Stimulated activated CD4-positive, alpha-beta T cell treated with anti-CD3 and anti-CD28 coated beads, Interleukin-4, amount 100 ng/mL, for 1 hour (primary cell): ENCODE measurements at places on chromosomes 6 and 20.

DNA sequence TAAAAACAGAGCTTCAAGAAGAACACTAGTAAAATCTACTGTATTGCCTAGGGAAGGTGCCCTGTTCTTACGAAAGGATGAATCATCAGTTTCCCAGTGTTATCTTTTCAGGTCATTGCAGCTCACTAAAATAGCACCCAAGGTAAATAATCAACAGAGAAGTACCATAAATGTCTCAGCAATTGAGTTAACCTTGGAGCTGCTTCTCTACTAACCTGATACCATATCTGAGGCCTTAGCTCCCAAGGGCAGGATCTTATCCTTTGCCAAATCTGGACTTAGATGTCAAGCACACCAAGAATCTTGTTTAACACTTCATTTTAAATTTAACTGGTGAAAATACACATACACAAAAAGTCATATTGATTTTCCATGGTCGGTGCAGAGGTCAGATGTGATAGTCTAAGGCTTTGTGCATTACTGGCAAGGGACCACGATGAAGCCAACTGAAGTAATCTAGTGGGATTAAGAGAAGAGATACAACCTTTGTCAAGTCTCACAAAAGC is 81.5 kb downstream of the EDN1 start:
- DNase-seq: no peak

DNA sequence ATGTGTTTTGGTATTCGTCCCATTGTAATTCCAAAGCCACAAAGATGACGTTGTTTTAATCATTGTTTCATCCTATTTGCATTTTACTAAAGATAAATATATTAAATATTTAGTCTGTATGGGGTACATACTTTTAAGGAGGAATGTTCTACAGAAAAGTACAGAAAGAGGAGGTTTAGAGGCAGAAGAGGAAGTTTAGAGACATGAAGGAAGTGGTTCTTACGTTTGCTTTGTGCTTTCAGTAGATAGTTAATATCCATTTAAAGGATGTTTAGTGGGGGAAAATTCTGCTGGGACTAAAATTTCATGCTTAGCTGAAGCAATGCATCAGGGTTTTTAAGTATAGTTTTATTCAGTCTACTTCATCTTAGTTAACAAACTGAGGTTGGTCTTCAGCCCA is 116.6 kb downstream of the CRYBG1 start:
- no peak for DNase-seq

DNA sequence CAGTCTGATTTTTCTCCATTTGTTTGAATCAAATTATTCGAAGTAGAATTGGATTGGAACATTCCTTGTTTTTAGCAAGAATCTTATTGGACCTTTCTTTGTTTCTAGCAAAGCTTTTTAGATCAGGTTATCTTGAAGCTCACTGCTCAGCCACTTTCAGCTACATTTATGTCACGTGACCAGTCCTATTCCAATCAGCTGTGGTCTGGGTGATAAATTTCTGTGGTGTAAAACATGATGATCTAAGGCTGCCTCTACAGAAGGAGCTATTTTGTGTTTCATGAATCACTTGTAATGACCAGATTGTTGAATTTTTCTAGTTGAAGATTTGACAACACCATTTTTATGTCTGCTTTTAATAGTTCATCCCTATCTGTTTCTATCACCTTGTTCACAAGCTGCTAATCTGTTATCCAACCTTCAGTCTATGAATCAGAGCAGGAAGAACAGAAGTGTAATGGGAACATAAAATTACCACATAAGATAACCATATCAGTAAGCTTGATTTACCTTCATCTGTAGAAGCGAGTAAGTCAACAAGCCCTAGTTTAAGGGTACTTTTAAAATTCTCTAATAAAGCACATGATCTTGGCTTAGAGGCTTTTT is 101.0 kb upstream of the MAP3K7 start:
- no peak for DNase-seq

- DNase-seq: no peak
Observed at GRCh38 chr6:135008941-135009290, 45.7 kb downstream of the HBS1L start.

DNA sequence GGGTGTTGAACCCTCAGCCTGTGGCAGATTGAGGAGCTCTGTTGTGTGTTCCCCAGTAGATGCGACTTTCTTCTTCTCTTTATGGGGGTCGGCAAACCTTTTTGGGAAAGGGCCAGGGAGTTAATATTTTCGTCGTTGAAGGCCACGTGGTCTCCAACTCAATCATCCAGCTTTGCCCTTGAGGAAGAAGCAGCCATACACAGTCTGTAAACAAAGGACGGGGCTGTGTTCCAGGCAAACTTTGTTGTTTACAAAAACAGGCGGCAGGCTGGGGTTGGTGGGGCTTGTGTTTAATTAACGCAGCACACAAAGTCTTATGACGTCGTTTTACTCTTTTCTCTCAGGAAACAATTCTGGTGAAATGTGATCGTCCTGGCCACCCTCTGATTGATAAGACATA is 20.2 kb downstream of the KIF25 start:
- DNase-seq: no peak

DNA sequence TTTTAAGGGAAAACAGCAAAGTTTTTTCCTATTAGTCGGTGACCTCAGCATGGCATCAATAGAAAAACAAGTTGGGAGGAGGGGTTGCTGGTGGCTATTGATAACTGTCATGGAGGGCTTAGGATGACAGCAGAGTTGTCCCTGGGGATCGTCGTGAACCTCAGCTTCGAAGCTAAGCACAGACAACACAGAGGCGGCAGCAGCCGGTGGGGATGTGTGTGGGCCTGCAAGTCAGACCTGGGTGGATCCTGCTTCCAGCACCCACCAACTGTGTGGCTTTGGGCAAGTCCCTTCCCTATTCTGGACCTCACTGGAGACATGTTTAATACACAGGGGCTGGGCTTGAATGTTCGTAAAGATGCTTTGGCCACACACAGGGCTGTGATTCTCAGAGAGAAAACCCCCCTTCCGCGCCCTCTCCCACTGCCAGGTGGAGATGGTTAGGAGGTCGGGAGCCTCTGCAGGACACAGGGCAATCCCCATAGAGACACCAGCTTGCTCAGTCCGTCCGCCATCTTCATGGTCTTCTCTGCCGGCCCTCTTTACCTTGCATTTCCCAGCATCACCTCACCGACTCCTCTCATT is 83.1 kb upstream of the TOX2 start:
- DNase-seq: no peak

DNA sequence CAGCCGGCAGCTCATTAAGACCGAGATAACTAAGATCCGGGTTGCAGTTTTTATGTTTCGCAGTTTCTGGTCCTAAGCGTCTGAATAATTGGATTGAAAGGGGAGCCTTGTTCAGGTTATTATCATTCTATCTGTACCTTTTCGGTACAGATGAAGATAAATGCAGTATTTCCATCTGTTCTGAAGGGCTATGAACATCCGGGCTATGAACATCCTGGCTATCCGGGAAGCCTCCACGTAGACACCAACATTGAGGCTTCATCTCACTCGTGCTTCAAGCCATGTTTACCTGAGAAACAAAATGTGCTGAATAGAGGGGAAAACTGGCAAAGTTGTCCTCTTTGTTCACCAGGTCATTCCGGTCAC is 399 bp upstream of the REPS1 start:
- no peak for DNase-seq

- peak; percentile 30 for DNase-seq
Observed at GRCh38 chr6:108914235-108915022, 66.2 kb downstream of the ARMC2 start.

GRCh38 chr6:1972962-1973361 is 272.4 kb downstream of the GMDS start:
- no peak for DNase-seq

DNA sequence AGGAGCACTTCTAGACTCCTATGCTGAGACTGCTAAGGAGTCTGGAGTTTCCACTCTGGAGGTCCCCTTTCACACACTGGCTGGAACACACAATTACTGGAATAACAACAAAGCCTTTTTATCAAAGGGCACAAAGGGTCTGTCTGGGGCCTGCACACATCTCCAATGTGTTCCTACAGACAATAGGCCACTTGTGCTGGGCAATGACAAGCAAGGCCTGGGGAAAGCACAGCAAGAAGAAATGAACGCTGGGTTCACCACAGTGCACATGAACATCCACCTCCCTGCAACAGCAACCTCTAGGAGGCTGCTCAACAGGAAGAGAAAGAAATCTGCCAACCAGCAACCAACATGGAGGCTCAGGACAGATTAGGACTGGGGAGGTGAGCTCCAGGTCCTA is 43.9 kb downstream of the TRPC4AP start:
- DNase-seq: no peak

- peak; percentile 65 for DNase-seq
Observed at GRCh38 chr6:44002593-44003344, 124.5 kb downstream of the MRPL14 start.

DNA sequence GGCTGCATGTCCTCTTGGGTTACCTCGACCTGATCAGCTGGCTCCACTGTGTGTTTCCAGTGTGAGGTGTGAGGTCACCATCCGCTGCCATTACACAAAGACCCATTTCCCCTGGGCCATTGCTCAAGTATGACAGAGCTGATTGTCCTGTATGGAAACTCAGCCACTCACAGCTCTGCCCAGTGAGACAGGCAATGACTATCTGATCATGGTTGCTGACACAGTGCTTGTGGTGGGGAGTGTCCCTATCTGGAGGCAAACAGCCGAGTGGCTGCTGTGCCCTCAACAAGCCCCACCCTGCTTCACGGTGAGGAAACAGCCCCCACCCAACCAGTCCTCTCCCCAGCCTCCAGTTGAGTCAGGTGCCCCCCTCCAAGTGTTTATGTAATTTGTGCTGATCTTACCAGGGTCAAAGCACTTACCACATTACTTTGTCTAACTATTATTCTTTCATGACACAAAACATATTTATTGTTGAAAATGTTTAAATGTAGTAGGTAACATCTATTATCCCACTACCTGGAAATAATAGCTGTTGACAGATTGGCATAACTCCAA is 11.7 kb upstream of the MAPK13 start:
- DNase-seq: peak; percentile 45

- DNase-seq: no peak
Observed at GRCh38 chr6:114762145-114762544, 419.3 kb upstream of the HS3ST5 start.

- DNase-seq: no peak
Observed at GRCh38 chr6:115902436-115902835, 158.3 kb downstream of the FRK start.

DNA sequence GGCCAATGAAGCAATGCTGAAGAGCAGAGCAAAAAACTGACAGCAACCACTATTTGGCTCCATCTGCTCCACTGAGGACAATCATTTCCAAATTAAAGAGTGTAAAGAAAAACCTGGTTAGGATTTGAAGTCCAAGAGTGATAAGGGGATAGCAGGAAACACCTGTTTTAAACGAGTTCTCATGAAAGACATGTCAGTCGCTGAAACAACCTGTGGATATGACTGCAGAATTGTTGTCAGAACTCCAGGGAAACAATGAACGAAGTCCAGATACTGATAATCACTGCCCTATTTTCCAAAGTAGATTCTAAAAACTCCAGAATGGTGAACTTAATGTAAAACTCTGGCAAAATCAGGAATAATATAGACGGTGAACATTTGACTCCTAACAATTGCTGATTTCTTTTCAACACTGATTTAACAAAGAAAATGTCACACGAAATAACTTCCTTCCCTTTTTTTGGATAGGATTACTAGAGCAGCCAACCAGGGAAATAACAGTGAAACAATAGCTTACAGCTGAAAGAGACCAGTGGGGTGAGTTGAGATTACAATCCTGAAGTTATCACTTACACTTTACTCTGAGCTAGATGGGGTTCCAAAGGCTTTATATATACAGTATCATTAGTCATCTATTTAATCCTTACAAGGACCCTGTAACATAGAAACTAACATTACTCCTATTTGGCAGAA is 83.7 kb downstream of the ELOVL5 start:
- DNase-seq: no peak

DNA sequence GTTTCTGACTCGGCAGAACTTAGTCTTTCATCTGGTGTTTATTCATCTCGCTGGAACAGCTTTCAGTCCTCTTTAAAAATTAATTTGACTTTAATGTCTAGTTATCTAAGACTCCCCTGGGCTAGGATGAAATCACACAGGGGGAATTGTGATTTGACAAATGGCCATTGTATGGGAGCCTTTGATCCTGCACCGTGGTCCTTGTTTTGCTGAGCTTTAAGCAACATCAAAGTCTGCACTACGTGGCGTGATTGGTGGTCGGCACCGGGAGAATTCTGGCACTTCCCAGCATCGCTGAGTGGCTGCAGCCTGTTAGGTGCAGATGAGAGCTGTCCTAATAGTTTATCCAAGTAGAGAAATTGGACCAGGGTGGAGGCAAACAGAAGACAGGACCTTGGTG is 146.9 kb downstream of the TBC1D7 start:
- DNase-seq: no peak

DNA sequence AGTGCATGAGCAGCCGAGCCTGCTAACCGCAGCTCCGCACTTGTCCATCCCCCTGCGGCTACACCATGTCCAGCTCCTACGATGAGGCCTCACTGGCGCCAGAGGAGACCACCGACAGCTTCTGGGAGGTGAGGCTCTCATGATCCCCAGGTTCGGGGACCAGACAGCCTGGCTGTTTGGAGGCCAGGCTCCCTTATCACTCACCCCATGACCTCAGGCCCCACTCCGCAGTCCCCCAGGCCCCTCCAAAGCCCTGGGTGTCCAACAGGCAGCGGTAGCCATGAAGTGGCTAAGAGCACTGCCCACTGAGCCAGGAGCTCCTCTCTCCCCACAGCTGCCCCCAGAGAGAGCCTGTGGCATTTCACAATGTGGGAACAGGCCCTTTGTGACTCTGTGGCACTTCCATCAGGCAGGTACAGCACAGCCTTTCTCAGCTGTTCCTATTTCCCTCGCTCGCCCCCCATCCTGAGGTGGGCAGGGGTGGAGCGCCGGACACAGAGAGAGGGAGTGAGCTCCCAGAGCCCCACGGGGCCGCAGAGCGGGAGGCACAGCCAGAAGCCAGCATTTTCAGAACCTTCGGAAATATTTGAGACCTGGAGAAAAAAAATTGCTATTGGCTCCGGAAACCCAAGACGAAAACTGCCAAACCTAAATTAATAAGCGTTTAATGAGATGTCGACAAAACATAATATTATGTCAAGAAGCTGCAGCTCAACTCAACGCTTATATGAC is 29.7 kb downstream of the SPDEF start:
- DNase-seq: no peak

- DNase-seq: no peak
Observed at GRCh38 chr6:84860509-84860908, 96.1 kb upstream of the TBX18 start.

DNA sequence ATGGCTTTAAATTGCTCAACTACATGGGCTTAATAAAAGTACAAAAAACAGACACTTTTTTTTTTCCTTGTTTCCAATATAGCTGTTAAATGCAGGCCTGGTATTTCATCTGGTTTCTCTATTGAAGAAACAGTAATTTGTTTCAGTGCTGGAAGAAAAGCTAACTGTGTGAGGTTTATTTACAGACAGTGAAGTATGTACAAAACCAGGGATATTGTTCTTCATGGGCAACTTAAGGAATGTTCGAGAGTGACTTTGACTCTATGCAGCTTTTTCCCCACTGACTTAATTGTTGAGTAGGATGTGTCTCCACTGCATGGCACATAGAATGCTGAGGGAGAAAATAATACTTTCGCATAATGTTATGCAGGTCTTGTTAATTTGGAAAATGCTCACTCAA is 31.0 kb upstream of the PRL start:
- DNase-seq: no peak

GRCh38 chr20:46649965-46650542 is 1.2 kb downstream of the SLC13A3 start:
- no peak for DNase-seq
